ENCODE measurements at places on chromosomes 1 and 21. TPM values are rescaled to one million over a fixed set of nuclear protein-coding genes. Genes with fewer than 3 reads are reported as not detected.

DNA sequence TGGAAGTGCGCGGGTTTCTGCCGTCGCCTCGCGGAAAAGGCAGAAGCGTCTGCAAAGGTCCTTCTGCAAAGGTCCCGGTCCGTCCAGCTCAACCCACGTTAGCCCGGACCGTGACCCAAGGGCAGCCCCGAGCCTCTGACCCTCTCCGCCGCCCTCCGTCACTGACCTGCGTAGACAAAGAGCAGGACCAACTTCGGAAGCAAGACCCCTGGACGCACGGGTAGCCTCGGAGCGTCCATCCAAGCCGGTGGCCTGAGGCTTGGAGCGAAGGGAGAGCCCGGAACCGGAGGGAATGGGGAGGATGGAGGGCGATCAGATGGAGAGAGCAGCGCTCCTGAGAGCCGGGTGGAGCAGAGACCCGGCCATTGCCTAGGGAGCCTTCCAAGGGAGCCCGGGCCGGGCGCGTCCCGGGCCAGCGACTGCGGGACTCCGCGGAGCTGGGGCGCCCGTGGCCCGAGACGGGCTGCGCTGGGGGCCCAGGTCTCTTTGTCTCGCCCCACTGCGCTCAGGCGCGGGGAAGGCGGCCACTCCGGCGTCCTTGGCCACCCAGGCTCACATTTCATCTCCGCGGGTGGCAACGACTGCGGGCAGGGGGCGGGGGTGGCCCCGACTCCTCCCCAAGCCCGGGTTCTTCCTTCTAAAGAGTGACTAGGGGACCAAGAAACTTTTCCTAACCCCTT is at the start of gene CYYR1:
TSS of gene CYYR1 (minus strand) at position 585 of the 680 bp plus-strand sequence. CDS start at position 239, 346 bp downstream.
- peak; percentile 79 for DNase-seq

DNA sequence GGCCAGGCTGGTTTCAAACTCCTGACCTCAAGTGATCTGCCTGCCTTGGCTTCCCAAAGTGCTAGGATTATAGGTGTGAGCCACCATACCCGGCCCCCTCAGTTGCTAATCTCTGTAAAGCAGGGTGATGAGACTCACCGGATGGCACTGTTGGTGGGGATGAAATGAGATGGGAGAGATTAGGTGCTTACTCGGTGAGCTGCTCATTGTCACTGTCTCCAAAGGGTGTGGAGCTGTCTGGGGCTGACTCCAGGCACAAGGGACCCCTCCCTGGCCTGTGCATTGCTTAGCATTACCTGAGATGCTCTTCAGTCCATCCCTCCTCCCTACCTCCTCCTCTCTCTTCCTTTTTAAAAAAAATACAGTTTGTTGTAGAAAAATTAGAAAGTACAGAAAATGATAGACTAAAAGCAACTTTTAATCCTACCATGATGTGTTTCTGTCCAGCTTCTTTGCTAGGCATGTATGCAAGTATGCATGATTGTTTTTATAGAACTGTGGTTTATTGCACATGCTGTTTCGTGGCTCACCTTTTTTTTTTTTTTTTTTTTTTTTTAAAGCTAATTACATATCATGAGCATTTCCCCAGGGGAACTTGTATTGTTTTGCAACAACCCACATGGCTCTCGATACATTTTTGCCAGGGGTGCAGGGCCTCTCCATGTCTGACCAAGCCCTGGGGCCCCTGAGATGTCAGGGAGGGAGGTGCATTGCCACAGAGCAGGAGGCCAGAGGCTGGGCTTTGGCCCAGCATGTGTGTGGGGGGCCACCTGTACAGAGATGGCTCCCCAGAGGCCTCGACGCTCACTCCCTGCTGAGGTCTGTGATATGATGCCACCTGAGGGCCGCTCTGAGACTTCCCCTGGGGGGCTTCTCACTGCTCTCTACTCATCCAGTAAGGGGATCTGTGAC is 55.4 kb downstream of the ARHGEF10L start:
- DNase-seq, result no peak

GRCh38 chr1:165645654-165646366 is 14.8 kb downstream of the MGST3 start:
- DNase-seq, result no peak

GRCh38 chr1:97837161-97837560 is 83.7 kb downstream of the DPYD start:
- no peak for DNase-seq

DNA sequence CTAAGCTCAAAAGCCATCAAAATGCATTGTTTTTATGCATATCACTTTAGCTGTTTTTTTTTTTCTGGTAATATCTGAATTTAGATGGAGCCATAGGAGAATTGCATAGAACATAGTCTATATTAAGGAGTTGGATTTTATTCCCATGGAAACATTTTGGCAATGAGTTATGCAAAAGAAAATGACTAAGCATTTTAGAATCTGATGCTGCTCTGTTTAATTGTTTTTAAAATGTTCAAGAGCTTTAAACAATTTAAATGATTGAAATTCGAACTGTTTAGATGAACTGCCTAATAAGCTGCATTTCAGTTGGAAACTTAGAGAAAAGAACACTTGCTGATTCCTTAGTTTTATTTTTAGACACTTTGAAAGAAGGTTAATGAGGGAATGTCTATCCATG is 1531.5 kb upstream of the B3GALT2 start:
- DNase-seq, result no peak

DNA sequence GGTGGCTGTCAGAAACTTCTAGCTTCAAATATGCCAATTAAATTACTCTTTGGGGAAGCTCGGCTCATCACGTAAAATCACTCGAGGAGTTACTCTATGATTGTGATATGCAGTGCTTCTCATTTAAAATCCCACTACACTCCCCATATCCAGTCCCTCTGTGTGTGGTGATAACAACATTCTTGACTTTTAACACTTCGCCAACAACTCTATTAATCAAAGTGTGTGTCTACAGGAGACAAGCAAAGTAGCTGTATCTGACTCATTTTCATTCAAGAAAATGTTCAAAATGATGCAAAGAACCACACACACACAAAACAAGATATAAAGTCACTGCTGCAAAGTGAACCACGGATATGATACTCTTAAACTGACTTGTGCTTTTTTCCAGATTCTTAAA is 341.3 kb downstream of the DSCAM start:
- DNase-seq, result no peak

DNA sequence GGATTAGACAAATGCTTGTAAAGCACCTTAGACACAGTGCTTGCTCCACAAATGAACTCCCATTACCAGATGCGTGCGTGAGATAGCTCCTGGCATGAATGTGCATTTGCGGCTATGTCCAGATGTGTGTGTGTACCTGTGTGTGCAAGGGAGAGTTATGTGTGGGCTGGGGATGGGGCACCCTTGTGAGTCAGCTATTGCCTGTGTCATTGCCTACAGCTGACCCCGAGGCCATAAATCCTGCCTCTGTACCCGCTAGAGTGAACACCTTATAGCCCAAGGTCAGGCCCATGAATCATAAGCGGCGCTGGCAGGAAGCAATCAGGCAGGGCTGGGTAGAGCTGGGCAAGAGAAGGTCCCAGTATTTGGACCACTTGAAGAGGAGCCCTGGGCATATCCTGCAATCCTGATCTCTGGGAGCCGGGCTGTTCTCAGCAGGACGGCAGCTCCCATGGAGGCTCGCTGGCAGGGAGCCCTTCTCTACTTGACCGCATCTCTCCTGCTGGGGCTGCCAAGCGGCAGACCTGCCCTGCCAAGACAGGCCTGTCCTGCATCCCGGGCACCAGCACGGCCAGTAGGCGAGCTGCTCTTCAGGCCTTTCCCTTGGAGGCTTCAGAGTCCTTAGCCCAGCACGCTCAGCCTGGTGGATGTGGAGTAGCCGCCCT is 86.4 kb downstream of the TMEM53 start:
- no peak for DNase-seq

DNA sequence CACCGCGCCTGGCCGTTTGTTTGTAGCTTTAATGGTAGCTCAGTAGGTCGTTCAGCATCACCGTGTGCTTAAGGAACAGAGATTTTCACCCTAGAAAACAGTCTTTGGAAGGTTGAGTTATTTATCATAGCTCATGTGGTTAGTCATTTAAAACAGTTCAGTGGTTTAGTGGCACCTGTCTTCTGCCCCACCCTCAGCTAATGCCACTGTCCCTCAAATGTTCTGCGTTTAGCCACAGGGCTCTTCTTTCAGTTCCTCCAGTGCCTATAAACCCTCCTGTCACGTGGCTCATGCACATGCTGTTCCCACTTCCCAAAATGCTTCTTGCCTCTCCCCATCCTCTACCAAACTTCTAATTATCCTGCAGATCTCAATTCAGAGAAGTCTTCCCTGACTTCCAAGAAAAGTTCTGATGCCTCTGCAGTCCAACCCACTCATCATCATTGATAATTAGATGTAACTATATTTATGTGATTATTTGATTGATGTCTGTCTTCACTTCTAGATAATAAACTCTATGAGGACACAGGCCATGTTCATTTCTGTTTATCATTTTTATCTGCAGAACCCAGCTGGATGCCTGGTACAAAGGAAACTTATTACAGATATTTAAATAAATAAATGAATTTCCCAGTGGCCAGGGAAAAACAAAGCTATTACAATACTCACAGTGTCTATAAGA is 14.4 kb upstream of the DIPK1A start:
- DNase-seq, result no peak

FMO3 gene
- 0.28 TPM for polyA plus RNA-seq

BEST4 gene
- 0.96 TPM for polyA plus RNA-seq

C1orf226 gene
- 16.9 TPM for polyA plus RNA-seq

ANKRD35 gene
- 1.9 TPM for polyA plus RNA-seq

FALEC gene
- 0.83 TPM for polyA plus RNA-seq
